T-helper 17 cell (primary cell): ENCODE measurements at places on chromosomes 5 and 9.

DNA sequence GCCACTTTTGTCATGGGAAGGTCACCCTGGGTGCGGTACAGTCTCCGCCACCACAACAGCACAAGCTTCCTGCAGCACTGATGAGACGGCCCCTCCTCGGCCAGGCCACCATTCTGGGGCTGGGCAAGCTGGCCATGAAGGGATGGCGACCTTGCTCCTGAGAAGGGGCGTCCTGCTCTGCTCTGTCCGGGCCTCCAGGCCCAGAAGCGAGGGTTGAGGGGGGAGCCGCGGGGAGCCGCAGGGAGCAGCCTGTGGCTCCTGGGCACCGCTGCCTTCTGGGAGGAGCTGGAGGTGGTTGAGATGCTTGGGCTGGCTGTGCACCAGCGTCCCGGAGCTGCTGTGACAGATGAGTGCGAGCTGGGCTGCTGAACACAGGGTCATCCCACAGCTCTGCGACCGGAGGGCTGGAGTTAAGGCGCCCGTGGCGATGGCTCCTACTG, 84.3 kb upstream of the RAPGEF1 start:
- no peak overlapping the region for H3K4me3 ChIP-seq
- H3K27me3 ChIP-seq: peaks cover 65% of the 10 kb centered on the region
- no peak overlapping the region for H3K27ac ChIP-seq
- H3K4me1 ChIP-seq: peaks cover 7% of the 10 kb centered on the region

- DNase-seq: no peak
- peaks cover 5% of the 10 kb centered on the region for H3K27me3 ChIP-seq
- no peaks in the 10 kb centered on the region for H3K4me1 ChIP-seq
- no peak overlapping the region for H3K4me3 ChIP-seq
Observed at GRCh38 chr9:111621895-111622480, 9.1 kb upstream of the DNAJC25 start.

GRCh38 chr5:139551191-139551889, 9.8 kb upstream of the UBE2D2 start:
- H3K4me1 ChIP-seq: peaks cover 3% of the 10 kb centered on the region
- peaks cover 2% of the 10 kb centered on the region for H3K36me3 ChIP-seq
- H3K27me3 ChIP-seq: no peaks in the 10 kb centered on the region
- no peak overlapping the region for H3K27ac ChIP-seq
- no peak for DNase-seq
- no peak overlapping the region for H3K4me3 ChIP-seq

DNA sequence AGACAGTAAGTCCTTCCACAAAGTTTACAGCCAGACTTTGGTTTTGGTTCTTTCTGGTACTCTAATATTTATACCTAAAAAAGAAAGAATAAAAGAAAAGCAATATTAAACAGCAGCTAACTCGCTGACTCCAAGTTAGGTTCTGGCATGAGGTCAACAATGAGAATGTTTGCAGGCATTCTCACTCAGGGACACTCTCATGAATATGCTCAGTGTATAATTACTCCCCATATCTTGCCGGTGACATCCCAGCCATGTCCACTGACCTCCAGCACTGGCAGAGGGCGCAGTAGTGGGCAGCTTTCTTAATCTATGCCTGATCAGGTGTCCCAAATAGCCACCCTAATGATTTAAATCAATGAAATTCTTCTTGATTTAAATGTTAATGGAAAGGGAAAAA, 151.5 kb downstream of the BNC2 start:
- no peaks in the 10 kb centered on the region for H3K4me1 ChIP-seq
- no peak overlapping the region for H3K4me3 ChIP-seq
- H3K36me3 ChIP-seq: no peaks in the 10 kb centered on the region
- H3K27ac ChIP-seq: no peak overlapping the region
- DNase-seq: no peak

DNA sequence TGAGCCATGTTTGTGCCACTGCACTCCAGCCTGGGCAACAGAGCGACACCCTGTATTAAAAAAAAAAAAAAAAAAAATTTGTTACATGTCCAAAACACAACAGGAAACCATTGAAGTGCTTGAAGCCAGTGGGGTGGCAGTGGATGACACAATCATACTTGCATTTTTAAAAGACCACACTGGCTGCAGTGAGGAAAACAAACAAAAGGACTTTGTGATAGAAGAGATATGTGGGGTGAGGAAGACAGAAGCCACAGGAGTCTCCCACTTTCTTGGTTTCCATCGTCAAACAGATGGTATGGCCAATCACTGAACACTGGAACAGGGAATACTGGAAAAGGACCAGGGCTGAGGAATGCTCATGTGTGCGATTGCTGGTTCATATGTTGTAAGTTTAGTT, 20.9 kb upstream of the COMMD10 start:
- H3K4me1 ChIP-seq: no peaks in the 10 kb centered on the region
- no peak overlapping the region for H3K4me3 ChIP-seq
- no peak for DNase-seq
- H3K36me3 ChIP-seq: peaks cover 4% of the 10 kb centered on the region
- peaks cover 35% of the 10 kb centered on the region for H3K27me3 ChIP-seq

- H3K4me3 ChIP-seq: peak overlapping the region; percentile 75
- H3K36me3 ChIP-seq: no peaks in the 10 kb centered on the region
- peaks cover 34% of the 10 kb centered on the region for H3K4me1 ChIP-seq
- H3K27ac ChIP-seq: peak overlapping the region; percentile 98
- DNase-seq: peak; percentile 56
Observed at GRCh38 chr5:157172403-157172802, 6.3 kb upstream of the GARIN3 start.

GRCh38 chr9:75455444-75455921, 367.2 kb downstream of the OSTF1 start:
- H3K27me3 ChIP-seq: peaks cover 16% of the 10 kb centered on the region
- no peaks in the 10 kb centered on the region for H3K4me1 ChIP-seq
- no peak for DNase-seq
- H3K4me3 ChIP-seq: no peak overlapping the region

GRCh38 chr9:3507395-3508077, 18.3 kb downstream of the RFX3 start:
- no peak overlapping the region for H3K4me3 ChIP-seq
- peaks cover 2% of the 10 kb centered on the region for H3K36me3 ChIP-seq
- no peak for DNase-seq
- H3K27me3 ChIP-seq: no peaks in the 10 kb centered on the region

- DNase-seq: no peak
- peaks cover 38% of the 10 kb centered on the region for H3K4me1 ChIP-seq
- peak overlapping the region; percentile 24 for H3K27ac ChIP-seq
- no peaks in the 10 kb centered on the region for H3K36me3 ChIP-seq
- no peak overlapping the region for H3K4me3 ChIP-seq
Observed at GRCh38 chr5:132067941-132068808, 5.4 kb upstream of the CSF2 start.

- DNase-seq: no peak
- no peaks in the 10 kb centered on the region for H3K36me3 ChIP-seq
- H3K4me3 ChIP-seq: no peak overlapping the region
- H3K27ac ChIP-seq: peak overlapping the region; percentile 82
- H3K27me3 ChIP-seq: no peaks in the 10 kb centered on the region
- H3K4me1 ChIP-seq: peaks cover 60% of the 10 kb centered on the region
Observed at GRCh38 chr9:107290619-107291018, 7.5 kb downstream of the RAD23B start.

DNA sequence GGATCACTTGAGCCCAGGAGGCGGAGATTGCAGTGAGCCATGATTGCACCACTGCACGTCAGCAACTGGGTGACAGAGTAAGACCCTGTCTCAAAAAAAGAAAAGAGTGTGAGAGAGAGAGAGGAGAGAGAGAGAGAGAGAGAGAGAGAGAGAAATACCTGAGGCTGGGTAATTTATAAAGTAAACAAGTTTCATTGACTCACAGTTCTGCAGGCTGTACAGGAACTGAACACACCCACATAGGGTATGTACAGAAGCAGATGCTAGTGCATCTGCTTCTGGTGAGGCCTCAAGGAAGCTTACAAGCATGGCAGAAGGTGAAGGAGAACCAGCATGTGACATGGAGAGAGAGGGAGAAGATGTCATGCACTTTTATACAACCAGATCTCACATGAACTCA, 46.4 kb upstream of the CHD1 start:
- peak overlapping the region; percentile 34 for H3K27ac ChIP-seq
- no peaks in the 10 kb centered on the region for H3K27me3 ChIP-seq
- peaks cover 5% of the 10 kb centered on the region for H3K36me3 ChIP-seq
- DNase-seq: no peak

- no peak overlapping the region for H3K4me3 ChIP-seq
- peak overlapping the region; percentile 83 for H3K27ac ChIP-seq
- H3K36me3 ChIP-seq: no peaks in the 10 kb centered on the region
Observed at GRCh38 chr9:127883959-127884358, 6.5 kb upstream of the AK1 start.

DNA sequence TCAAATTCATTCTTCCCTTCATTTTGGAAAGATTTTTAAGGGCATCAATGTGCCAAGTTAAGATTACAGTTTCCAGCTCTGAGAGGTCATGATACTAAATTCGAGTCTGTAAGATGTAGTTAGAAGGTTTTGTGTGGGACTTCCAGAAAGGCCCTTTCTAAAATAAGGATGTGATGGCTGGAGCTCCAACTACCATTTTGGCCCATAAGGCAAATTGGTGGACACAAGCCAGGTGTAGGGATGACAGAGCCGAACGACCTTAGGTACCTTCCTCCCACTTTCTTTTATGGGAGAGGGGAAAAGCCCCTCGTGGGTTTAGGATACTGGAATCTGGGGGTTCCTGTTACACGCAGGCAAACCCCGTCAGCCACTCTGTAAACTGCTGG, 54.3 kb upstream of the PTPDC1 start:
- DNase-seq: no peak
- peaks cover 15% of the 10 kb centered on the region for H3K4me1 ChIP-seq
- peaks cover 10% of the 10 kb centered on the region for H3K27me3 ChIP-seq
- peak overlapping the region; percentile 99 for H3K4me3 ChIP-seq
- H3K36me3 ChIP-seq: peaks cover 4% of the 10 kb centered on the region

- no peak overlapping the region for H3K4me3 ChIP-seq
- no peak overlapping the region for H3K27ac ChIP-seq
- H3K27me3 ChIP-seq: peaks cover 33% of the 10 kb centered on the region
- H3K4me1 ChIP-seq: no peaks in the 10 kb centered on the region
- no peak for DNase-seq
- H3K36me3 ChIP-seq: peaks cover 2% of the 10 kb centered on the region
Observed at GRCh38 chr9:87324613-87325194, 173.0 kb upstream of the DAPK1 start.

DNA sequence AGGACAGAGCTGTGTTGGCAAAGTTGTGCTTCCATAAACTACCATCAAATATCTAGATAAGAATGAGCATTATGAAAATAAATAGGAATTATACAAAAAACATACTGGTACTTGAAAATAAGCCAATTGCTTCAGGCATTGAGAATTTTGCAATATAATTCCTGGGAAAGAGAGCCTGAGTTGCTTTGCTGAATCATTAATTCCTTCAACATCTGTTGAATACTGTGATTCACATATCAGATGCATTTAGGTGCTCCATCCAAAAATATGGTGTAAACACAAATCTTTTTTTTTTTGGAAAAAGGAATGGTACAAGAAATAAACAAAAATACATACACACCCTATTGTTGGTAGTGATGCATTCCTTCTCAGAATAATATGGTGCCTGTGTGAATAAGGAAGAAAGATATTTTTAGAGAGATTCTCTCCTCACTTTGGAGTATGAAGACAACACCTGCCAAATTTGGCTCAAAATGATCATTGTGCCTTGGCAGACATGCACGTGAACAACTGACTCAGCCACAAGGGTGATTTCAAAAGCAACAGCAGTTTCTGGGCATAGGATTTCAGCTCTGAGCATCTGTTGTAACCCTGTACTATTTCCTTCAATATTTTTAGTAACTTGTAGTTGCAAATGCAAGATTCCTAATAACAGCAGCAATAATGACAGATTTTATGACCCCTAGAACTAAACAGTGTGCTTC, 96.7 kb downstream of the CAVIN4 start:
- H3K27ac ChIP-seq: no peak overlapping the region
- H3K4me1 ChIP-seq: no peaks in the 10 kb centered on the region
- no peaks in the 10 kb centered on the region for H3K36me3 ChIP-seq
- peaks cover 38% of the 10 kb centered on the region for H3K27me3 ChIP-seq
- no peak for DNase-seq
- no peak overlapping the region for H3K4me3 ChIP-seq

DNA sequence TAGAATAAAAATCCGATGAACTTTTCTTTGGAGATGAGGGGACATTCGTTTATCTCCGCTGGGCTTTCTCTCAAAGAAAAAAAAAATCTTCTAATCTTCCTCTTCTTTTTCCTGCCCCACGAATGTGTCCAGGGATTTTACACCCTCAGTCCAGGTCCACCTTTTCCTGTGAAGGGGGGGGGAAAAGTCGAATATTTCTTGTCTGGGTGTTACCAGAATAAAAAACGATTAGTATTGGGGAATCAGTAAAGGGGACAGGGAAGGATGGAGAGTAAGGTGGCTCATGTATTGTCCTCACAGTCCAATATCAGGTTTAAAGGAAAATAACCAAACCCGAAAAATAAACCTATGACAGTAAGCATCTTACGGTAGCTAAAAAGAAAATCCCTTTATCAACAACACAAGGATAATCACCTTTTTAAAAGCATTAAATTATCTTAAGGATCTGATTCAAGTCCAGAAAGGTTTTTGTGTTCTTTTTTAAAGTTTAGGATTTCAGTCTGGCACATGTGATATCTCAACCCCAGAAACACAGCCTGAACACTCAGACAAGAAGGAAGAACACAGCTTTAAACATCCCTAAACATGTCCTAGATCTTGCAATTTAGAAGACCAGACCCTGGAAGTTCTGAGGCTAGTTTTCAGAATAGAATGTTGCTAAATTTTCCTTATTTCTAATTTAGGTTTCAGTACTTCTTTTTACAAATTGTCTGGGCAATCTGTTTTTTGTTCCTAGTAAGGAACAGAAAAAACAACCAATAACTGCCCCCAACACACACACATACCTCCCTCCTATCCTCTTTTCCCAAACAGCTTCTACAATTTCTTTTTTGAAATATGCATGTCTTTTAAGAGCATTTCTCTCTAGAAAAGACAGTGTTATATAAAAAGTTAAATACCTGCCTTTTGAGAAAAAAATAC, 1.2 kb downstream of the ZNF608 start:
- no peak overlapping the region for H3K4me3 ChIP-seq
- H3K36me3 ChIP-seq: no peaks in the 10 kb centered on the region
- DNase-seq: no peak
- no peak overlapping the region for H3K27ac ChIP-seq
- H3K4me1 ChIP-seq: peaks cover 8% of the 10 kb centered on the region

GRCh38 chr9:77170991-77171699, 6.2 kb upstream of the VPS13A start:
- no peaks in the 10 kb centered on the region for H3K36me3 ChIP-seq
- H3K4me1 ChIP-seq: peaks cover 10% of the 10 kb centered on the region
- DNase-seq: no peak
- H3K4me3 ChIP-seq: no peak overlapping the region
- H3K27me3 ChIP-seq: no peaks in the 10 kb centered on the region

DNA sequence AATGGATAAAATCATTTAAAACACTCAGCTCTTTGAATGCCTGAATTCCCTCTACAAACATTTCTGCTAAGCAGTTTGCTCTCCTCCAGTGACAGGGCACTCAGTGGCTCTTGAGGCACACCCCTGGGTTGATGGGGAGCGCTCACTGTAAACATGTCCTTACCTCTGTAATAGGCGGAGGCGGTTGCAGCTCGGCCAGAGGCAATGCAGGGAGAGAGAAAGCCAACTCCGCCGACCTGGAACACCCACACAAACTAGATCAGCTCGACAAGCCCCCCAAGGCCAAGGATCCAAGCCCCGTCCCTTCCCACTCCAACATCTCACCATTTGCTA, 329 bp downstream of the CDC23 start:
- peak overlapping the region; percentile 100 for H3K4me3 ChIP-seq
- no peaks in the 10 kb centered on the region for H3K27me3 ChIP-seq
- peaks cover 9% of the 10 kb centered on the region for H3K36me3 ChIP-seq
- no peak for DNase-seq
- H3K27ac ChIP-seq: peak overlapping the region; percentile 98

GRCh38 chr5:132203464-132203818, 24.2 kb downstream of the P4HA2 start:
- no peak for DNase-seq
- H3K4me1 ChIP-seq: peaks cover 2% of the 10 kb centered on the region
- H3K27me3 ChIP-seq: peaks cover 20% of the 10 kb centered on the region
- H3K36me3 ChIP-seq: no peaks in the 10 kb centered on the region
- no peak overlapping the region for H3K4me3 ChIP-seq
